ENCODE measurements at places on chromosomes 1 and 21.
A peak's percentile ranks its signal among the peaks of the same experiment; 100 is the strongest.

- DNase-seq = no peak
Measured at GRCh38 chr1:198096390-198096789, 60.4 kb upstream of the NEK7 start.

GRCh38 chr21:20591284-20591683 is 406.9 kb upstream of the NCAM2 start:
- DNase-seq = no peak

GRCh38 chr1:229607370-229607769 is 18.6 kb downstream of the TAF5L start:
- no peak for DNase-seq

DNA sequence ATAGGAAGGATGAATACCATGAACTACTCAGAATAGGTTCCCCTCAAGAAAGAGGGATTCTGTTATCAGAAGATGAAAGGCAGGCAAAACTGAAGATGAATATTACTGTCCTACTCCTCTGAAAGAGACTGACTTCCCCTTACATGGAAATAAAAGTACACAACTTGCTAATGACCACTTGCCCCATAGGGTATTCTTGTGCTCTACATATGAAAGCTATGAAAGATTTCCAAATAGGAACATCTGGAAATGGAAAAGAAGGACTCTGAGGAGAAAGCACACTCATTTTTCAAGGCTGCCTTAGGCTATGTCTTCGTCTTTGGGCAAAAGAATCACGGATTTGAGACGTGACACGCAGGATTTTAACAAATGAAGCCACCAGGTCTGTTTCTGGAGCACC is 170.1 kb upstream of the DAB1 start:
- no peak for DNase-seq

- DNase-seq = no peak
Measured at GRCh38 chr1:156668801-156669637, 8.2 kb downstream of the NES start.

DNA sequence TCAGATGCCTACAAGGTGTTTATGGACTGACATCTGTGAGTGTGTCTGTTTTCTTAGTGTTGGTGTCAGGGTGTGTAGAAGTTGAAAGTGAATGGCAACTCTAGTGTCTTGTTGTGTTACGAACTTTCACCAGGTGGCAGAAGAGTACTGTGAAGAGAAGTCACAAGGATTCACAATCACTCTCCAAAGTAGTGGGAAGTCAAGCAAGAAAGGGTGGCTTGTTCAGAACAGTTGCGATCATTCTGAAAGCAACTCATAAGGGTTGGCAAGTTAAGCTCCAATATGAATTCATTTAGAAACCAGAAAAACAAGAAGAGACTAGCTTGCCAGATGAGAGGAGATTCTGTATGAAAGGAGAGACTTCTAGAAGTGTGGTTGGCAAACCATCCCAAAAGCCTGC is 86.1 kb downstream of the FASLG start:
- DNase-seq = peak; percentile 12
